Panc1 (cell line): ENCODE measurements at places on chromosomes 1 and 21. TPM values are rescaled to one million over a fixed set of nuclear protein-coding genes. Genes with fewer than 3 reads are reported as not detected.

GRCh38 chr1:14928412-14928811, 225.1 kb upstream of the TMEM51 start:
- H3K27me3 ChIP-seq, result peaks cover 5% of the 10 kb centered on the region
- H3K27ac ChIP-seq, result no peak overlapping the region
- no peak for DNase-seq
- H3K4me3 ChIP-seq, result no peak overlapping the region

GRCh38 chr1:217049081-217049480, 325.9 kb upstream of the ESRRG start:
- no peak overlapping the region for H3K4me3 ChIP-seq
- H3K4me1 ChIP-seq, result no peaks in the 10 kb centered on the region
- DNase-seq, result no peak
- H3K27ac ChIP-seq, result no peak overlapping the region
- H3K27me3 ChIP-seq, result no peaks in the 10 kb centered on the region
- no peaks in the 10 kb centered on the region for H3K36me3 ChIP-seq

DNA sequence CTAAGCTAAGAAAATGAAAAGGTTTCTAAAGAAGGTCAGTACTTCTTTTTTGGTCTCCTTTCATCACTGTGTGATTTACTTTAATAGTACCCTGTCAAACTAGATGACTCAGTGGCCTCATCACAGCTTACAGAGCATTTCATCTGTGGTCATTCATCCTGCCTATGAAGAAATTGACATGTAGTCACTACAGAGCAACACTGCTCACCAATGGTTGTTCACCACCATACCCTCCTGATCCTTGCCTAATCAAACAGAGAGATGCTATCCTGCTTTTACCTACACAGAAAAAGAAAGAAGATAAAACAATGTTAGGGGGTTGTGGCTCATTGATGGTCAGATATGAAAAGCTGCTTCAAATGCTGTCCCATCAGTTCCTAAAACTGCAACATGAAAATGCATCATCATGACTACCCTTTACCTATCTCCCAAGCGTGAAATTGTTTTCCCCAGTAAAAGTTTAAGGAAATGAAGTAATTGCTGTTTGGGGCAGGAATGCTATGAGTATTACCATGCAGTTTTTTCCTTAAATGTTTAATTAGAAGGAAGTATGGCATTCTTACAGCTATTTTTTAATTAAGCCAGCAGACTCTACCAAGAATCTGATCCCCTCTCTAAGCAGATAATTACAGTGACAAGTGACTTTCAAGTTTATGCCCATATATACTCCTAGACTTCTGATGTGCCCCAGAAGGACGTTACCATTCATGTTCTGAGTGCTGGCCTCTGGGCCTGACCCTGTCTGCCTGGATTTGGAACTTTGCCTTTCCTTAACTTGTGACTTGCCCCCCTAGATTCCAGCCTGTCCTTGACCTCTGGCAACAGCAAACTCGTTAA, 46.1 kb upstream of the FBXO28 start:
- no peak overlapping the region for H3K4me3 ChIP-seq
- no peaks in the 10 kb centered on the region for H3K36me3 ChIP-seq
- no peaks in the 10 kb centered on the region for H3K27me3 ChIP-seq
- DNase-seq, result peak; percentile 79

GRCh38 chr1:28112388-28113241, 24.2 kb upstream of the EYA3 start:
- no peak overlapping the region for H3K27ac ChIP-seq
- H3K27me3 ChIP-seq, result no peaks in the 10 kb centered on the region

- no peaks in the 10 kb centered on the region for H3K27me3 ChIP-seq
- H3K4me3 ChIP-seq, result no peak overlapping the region
- H3K4me1 ChIP-seq, result no peaks in the 10 kb centered on the region
- H3K36me3 ChIP-seq, result no peaks in the 10 kb centered on the region
Observed at GRCh38 chr1:87682565-87682964, 353.9 kb downstream of the LMO4 start.

DNA sequence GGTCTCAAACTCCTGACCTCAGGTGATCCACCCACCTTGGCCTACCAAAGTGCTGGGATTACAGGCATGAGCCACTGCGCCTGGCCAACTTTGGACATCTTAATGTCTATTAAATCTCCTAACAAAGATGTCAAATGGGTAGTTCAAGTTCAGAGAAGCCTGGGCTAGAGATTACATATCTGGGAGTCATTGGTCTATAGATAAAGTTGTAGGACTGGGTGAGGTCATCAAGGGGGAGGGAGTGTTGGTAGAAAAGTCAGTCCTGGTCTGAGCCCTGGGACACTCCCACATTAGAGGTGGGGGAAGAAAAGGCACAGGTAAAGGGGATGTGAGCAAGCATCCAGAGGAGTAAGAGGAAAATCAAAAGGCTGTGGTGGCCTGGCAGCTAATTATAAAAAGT, 6.6 kb downstream of the UBIAD1 start:
- no peaks in the 10 kb centered on the region for H3K27me3 ChIP-seq
- H3K4me3 ChIP-seq, result no peak overlapping the region
- H3K4me1 ChIP-seq, result peaks cover 9% of the 10 kb centered on the region; the same call in 1 of the 2 replicates
- H3K27ac ChIP-seq, result no peak overlapping the region

DNA sequence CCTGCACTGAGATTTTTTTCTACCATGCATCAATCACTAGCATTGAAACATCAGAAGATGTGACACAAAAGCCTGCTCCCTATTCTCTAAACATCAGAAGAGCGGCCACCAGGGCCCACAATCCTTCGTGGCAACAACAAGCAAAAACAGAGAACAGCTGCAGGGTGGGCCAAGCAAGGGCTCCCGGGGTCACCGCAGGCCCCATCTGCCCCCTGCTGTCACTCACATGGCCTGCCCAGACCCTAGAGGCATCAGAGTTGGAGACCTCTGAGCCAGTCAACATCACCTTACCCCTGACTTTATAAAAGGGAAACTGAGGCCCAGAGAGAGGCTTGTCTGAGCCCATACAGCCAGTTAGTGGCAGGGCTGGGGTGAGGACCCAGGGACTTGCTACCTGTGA, 1.8 kb downstream of the LAPTM5 start:
- no peak overlapping the region for H3K27ac ChIP-seq
- 0 out of 2 replicates have a peak, but pooled peaks cover 5% of the 10 kb centered on the region for H3K4me1 ChIP-seq
- H3K36me3 ChIP-seq, result no peaks in the 10 kb centered on the region
- no peak overlapping the region for H3K4me3 ChIP-seq

GRCh38 chr1:87986130-87986866, 657.6 kb downstream of the LMO4 start:
- no peaks in the 10 kb centered on the region for H3K27me3 ChIP-seq
- H3K27ac ChIP-seq, result no peak overlapping the region
- no peaks in the 10 kb centered on the region for H3K4me1 ChIP-seq
- H3K36me3 ChIP-seq, result no peaks in the 10 kb centered on the region
- DNase-seq, result no peak

- no peak overlapping the region for H3K4me3 ChIP-seq
- H3K4me1 ChIP-seq, result peaks cover 23% of the 10 kb centered on the region
- no peak overlapping the region; the same call in 1 of the 2 replicates for H3K27ac ChIP-seq
- no peak for DNase-seq
- H3K27me3 ChIP-seq, result no peaks in the 10 kb centered on the region
Observed at GRCh38 chr1:16019644-16020277, 1.9 kb upstream of the HSPB7 start.

DNA sequence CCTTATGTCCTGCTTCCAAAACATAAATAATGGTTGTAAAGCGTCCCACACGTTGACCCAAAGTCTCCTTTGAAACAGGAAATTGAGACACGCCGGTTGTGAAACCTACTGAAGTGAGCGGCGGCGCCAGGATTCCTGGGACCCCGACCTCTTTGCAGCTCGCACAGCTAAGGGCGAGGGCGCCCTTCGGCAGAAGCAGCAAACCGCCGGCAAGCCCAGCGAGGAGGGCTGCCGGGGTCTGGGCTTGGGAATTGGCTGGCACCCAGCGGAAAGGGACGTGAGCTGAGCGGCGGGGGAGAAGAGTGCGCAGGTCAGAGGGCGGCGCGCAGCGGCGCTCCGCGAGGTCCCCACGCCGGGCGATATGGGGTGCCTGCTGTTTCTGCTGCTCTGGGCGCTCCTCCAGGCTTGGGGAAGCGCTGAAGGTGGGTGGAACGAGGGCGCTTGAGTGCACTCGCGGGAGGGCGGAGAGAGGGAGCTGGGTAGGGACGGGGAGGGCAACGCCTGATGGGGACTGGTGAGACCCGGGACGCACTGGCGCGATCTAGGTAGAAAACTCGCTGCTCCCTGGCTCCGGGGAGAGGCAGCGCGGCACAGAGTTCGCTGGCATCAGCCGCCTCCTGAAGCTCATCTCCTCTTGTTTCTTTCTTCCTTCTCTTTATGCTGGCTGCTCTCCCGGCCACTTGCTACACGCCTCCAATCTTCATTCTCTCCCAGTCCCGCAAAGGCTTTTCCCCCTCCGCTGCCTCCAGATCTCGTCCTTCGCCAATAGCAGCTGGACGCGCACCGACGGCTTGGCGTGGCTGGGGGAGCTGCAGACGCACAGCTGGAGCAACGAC, at the start of gene CD1D:
Gene CD1D (plus strand): TSS at position 155 of the 836 bp plus-strand sequence. CDS start 207 bp downstream, at position 362.
- peaks cover 38% of the 10 kb centered on the region for H3K27me3 ChIP-seq
- no peak for DNase-seq
- no peak within 1 kb of the TSS for H3K27ac ChIP-seq
- H3K4me1 ChIP-seq, result no peaks in the 10 kb centered on the region

GRCh38 chr1:163278602-163279001, 43.2 kb upstream of the NUF2 start:
- H3K27ac ChIP-seq, result no peak overlapping the region
- H3K4me3 ChIP-seq, result no peak overlapping the region
- H3K27me3 ChIP-seq, result no peaks in the 10 kb centered on the region
- no peaks in the 10 kb centered on the region for H3K4me1 ChIP-seq

DNA sequence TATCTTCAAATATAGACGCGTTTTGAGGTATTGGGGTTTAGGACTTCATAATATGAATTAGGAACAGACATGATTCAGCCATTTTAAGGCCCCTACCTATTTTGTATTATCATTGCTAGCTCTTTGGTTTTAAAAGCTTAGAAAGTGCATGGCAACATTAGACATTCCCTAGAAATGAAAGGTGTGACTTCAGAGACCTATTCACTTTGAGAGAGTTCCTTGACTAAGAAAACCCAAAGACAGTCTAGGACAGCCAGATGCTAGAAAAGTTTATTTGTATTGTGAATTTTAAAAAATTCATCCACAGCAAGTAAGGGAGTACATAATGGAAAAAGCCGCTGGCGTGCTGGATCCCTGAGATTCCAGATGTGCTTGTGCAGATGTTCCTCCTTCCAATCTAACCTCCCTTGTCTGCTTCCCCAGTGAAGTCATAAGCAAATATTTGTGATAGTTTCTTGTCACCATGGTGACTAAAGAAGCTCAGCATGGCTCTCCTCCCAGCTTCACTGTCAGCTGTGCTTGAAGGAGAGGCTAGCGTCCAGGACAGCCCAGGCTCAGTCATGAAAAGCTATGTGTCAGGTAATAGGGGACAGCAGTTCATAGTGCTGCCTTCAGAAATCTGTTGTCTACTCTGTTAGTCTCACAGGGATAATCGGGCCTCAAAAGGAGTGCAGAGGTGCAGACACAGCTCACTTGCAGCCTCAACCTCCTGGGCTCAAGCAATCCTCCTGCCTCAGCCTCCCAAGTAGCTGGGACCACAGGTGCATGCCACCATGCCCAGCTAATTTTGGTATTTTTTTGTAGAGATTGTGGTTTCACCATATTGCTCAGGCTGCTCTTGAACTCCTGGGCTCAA, 34.8 kb downstream of the KPNA6 start:
- no peaks in the 10 kb centered on the region for H3K27me3 ChIP-seq
- peaks cover 53% of the 10 kb centered on the region for H3K4me1 ChIP-seq
- H3K27ac ChIP-seq, result peak overlapping the region; percentile 49
- peak; percentile 28 for DNase-seq
- no peaks in the 10 kb centered on the region for H3K36me3 ChIP-seq
- no peak overlapping the region for H3K4me3 ChIP-seq

DNA sequence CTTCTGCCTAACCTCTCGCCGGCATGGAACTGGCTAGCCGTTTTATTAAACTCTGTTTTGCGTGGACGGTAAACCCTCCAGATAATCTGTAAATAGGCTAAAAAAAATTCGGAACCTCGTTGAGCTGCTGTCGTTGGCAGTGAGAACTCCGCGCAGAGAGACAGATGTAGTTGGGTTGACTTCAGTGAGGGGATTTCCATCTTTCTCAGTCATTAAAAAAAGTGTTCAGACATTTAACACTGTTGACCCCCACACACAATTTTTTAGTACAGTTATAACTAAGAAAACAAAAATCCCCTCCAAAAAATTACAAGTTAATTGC, 464 bp downstream of the PARK7 start:
- H3K27ac ChIP-seq, result peak overlapping the region; percentile 99
- H3K36me3 ChIP-seq, result peaks cover 18% of the 10 kb centered on the region
- peak overlapping the region; percentile 96 for H3K4me3 ChIP-seq
- no peaks in the 10 kb centered on the region for H3K27me3 ChIP-seq

DNA sequence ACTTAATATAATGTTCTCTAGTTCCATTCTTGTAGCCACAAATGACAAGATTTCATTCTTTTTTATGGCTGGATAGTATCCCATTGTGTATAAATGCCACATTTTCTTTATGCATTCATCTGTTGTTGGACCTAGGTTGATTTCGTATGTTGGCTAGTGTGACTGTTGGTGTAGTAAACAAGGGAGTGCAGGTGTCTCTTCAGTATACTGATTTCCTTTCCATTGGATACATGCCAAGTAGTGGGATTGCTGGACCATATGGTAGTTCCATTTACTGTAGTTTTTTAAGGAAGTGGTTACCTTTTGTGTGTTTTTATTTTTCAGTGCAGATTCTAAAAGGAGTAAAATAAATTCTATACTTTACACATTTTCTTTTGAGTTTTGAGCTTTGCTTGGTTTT, 5.7 kb downstream of the PARK7 start:
- peaks cover 18% of the 10 kb centered on the region for H3K4me1 ChIP-seq
- no peaks in the 10 kb centered on the region for H3K27me3 ChIP-seq
- no peak overlapping the region for H3K4me3 ChIP-seq
- no peak for DNase-seq
- peaks cover 35% of the 10 kb centered on the region for H3K36me3 ChIP-seq

- no peaks in the 10 kb centered on the region for H3K27me3 ChIP-seq
- no peak for DNase-seq
- no peaks in the 10 kb centered on the region for H3K36me3 ChIP-seq
- H3K4me3 ChIP-seq, result no peak within 1 kb of the TSS
Observed at GRCh38 chr1:216422821-216423520, at the start of gene USH2A. Gene USH2A (minus strand): TSS chr1:216423448. CDS start chr1:216422336, 1,112 bp downstream.

DNA sequence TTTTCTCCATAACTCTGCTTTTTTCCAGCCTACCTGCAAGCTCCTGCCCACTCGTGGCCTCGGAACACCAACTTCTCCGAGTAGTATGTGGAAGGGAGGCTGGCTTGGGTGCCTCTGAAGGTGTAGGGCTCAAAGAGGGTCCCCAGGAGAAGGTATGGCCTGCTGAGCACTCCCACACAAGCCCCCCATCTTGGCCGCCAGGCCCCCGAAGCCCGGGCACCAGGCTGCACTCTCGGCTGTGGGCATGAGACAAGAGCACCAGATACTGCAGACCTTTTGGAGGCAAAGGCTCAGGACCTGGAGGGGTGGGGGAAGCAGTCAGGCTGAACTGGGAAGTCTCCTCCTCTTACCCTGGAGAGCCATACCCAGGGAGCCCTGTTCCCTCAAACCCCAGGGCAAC, 1.7 kb downstream of the ZNF692 start:
- H3K4me3 ChIP-seq, result peak overlapping the region; percentile 91
- peaks cover 3% of the 10 kb centered on the region for H3K36me3 ChIP-seq
- peak overlapping the region; percentile 94 for H3K27ac ChIP-seq
- peaks cover 3% of the 10 kb centered on the region; the same call in 1 of the 2 replicates for H3K27me3 ChIP-seq

- peaks cover 2% of the 10 kb centered on the region; the same call in 1 of the 2 replicates for H3K27me3 ChIP-seq
- H3K27ac ChIP-seq, result no peak overlapping the region
- DNase-seq, result no peak
- H3K4me1 ChIP-seq, result no peaks in the 10 kb centered on the region
Observed at GRCh38 chr1:160416369-160416768, 16.0 kb downstream of the VANGL2 start.

Gene TAS1R1
- not detected for total RNA-seq

Gene OR1C1
- total RNA-seq, result not detected

Gene TAL1
- total RNA-seq, result 0.05 TPM

Gene ESRRG
- total RNA-seq, result not detected

Gene IQGAP3
- total RNA-seq, result 25.6 TPM

Gene ARHGEF11
- 55.5 TPM for total RNA-seq

Gene PTGER3
- 0.08 TPM for total RNA-seq
